Peyer's patch (tissue), 4 donors: ENCODE measurements at places on chromosomes 2 and 18.
A peak's percentile ranks its signal among the peaks of the same experiment; 100 is the strongest.

DNA sequence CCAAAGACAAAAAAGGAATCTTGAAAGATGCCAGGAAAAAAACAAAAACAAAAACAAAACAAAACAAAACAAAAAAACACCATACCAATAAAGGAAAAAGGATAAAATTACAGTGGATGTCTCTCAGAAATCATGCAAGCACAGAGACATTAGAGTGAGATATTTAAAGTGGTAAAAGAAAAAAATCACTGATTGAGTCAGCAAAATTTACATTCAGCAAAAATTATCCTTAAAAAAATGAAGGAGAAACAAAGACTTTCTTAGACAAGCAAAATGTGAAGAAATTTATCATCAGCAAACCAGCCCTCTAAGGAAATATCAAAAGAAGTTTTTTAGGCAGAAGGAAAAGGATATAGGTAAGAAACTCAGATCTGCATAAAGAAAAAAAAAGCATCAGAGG, 10.2 kb upstream of the GKN1 start:
- no peak overlapping the region for H3K27ac ChIP-seq
- DNase-seq: no peak
- no peak overlapping the region for H3K4me3 ChIP-seq
- no peaks in the 10 kb centered on the region for H3K4me1 ChIP-seq
- no peaks in the 10 kb centered on the region for H3K36me3 ChIP-seq

DNA sequence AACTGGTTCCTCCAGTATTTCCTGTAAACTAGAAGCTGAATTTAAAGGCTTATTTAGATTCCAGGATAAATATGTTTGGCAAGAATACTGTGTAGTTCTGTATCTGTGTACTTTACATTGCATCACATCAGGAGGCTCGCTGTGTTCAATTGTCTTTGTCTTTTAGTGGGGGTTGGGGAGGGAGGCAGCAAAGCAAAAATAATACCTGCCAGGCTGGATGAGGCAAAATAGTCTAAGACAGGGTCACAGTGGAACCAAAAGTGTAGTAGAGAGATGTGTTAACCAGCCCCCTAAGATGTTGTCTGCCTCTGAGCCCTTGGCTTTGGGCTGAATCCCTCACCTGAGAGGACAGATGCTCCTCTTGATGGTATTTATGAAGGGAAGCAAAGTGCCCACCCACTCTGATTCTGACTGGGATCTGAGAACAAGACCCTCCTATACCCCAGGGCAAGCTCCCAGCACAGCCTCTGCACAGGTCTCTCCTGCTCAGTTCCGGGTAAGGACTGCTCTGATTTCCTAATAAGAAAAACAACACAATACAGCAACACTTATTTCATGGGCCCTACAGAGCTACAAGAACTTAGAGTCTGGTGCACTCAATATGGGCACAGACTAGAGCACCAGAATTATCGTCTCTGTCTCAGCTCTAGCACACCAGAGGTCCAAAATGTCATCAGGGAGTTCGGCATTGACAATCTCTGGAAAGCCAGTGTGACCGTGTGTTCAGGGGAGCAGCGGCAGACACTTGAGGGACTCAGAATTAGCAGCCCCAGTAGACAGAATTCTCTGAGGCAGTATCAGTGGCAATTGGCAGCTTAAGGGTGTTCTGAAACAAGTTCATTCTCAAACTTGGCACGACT, 7.2 kb upstream of the AFTPH start:
- no peaks in the 10 kb centered on the region for H3K36me3 ChIP-seq
- DNase-seq: no peak
- no peak overlapping the region for H3K27ac ChIP-seq
- no peak overlapping the region for H3K4me3 ChIP-seq

DNA sequence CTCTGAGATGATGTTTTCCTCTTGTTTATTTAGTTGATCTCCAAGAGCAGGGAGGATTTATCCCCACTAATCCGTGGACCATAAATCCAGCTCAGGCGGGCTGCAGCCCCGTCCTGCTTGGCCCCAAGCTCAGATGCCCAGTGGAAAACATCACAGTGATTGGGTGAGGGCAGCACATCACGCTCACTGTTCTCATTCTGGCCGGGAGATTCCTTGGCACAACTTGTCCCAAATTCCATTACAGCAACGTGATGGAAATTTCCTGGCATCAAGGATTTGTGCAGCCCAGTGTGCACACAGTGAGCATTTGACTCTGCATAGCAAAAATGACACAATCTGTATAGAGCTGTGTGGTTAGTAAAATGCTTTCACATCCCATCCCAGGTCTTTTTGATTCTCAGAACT, 96.8 kb downstream of the VAPA start:
- H3K27ac ChIP-seq: peak overlapping the region; percentile 68
- H3K36me3 ChIP-seq: no peaks in the 10 kb centered on the region
- no peaks in the 10 kb centered on the region for H3K27me3 ChIP-seq
- DNase-seq: no peak
- no peak overlapping the region for H3K4me3 ChIP-seq

GRCh38 chr2:121810959-121811853, 55.8 kb downstream of the TSN start:
- H3K36me3 ChIP-seq: no peaks in the 10 kb centered on the region
- H3K27me3 ChIP-seq: no peaks in the 10 kb centered on the region
- DNase-seq: no peak
- no peak overlapping the region for H3K4me3 ChIP-seq
- H3K4me1 ChIP-seq: no peaks in the 10 kb centered on the region

GRCh38 chr2:92073036-92073814, 2798.0 kb upstream of the TEKT4 start:
- H3K36me3 ChIP-seq: no peaks in the 10 kb centered on the region
- peak; percentile 22 for DNase-seq
- H3K27ac ChIP-seq: no peak overlapping the region
- no peaks in the 10 kb centered on the region for H3K27me3 ChIP-seq
